Tibial nerve (tissue), 4 donors: ENCODE measurements at places on chromosomes 3 and 15. TPM values are rescaled to one million over a fixed set of nuclear protein-coding genes. Genes with fewer than 3 reads are reported as not detected.

The ZBTB38 gene
- 121 TPM for total RNA-seq

The HYAL1 gene
- total RNA-seq: 26.5 TPM

The PLD1 gene
- total RNA-seq: 55.1 TPM

The LPCAT4 gene
- 14.0 TPM for total RNA-seq

The CILP gene
- 69.5 TPM for total RNA-seq

The KCNH8 gene
- 0.60 TPM for total RNA-seq

The CPLX3 gene
- total RNA-seq: not detected

- no peaks in the 10 kb centered on the region for H3K27me3 ChIP-seq
- no peak overlapping the region for H3K4me3 ChIP-seq
- H3K27ac ChIP-seq: no peak overlapping the region
- no peaks in the 10 kb centered on the region for H3K4me1 ChIP-seq
- DNase-seq: no peak
- H3K36me3 ChIP-seq: no peaks in the 10 kb centered on the region
Observed at GRCh38 chr3:14531856-14532395, 8.2 kb downstream of the GRIP2 start.

DNA sequence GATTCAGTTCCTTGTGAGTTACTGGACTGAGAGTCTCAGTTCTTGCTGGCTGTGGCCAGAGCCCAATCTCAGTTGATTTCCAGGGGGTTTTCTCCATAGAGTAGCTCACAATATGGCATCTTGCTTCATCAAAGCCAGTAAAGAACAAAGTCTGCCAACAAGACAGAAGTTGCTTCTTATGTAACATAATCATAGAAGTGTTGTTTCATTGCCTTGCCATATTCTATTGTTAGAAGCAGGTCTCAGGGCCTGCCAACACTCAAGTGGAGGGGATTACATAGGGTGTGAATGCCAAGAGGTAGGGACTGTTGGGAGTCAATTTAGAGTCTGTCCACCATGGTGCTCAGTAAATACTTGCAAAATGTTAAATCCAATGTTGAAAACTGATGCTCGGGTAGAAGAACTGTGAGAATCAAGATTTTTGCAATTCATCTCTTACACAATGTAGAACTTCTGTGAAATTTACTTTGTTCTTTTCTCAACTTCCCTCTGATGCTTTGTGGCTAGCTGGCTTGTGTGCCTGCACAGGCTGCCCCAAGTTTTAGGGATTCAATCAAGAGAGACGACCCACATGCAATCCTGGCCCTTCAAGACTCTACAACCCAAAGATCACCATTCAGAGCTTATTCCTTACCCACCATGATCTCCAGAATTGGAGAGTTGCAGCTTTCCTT is 13.3 kb upstream of the PXYLP1 start:
- no peaks in the 10 kb centered on the region for H3K27me3 ChIP-seq
- no peak overlapping the region for H3K27ac ChIP-seq
- H3K4me3 ChIP-seq: no peak overlapping the region
- H3K36me3 ChIP-seq: no peaks in the 10 kb centered on the region

- no peaks in the 10 kb centered on the region for H3K36me3 ChIP-seq
- no peak for DNase-seq
- no peaks in the 10 kb centered on the region for H3K27me3 ChIP-seq
- no peak overlapping the region for H3K4me3 ChIP-seq
- H3K27ac ChIP-seq: no peak overlapping the region
Observed at GRCh38 chr3:13132731-13133410, 59.6 kb upstream of the IQSEC1 start.

DNA sequence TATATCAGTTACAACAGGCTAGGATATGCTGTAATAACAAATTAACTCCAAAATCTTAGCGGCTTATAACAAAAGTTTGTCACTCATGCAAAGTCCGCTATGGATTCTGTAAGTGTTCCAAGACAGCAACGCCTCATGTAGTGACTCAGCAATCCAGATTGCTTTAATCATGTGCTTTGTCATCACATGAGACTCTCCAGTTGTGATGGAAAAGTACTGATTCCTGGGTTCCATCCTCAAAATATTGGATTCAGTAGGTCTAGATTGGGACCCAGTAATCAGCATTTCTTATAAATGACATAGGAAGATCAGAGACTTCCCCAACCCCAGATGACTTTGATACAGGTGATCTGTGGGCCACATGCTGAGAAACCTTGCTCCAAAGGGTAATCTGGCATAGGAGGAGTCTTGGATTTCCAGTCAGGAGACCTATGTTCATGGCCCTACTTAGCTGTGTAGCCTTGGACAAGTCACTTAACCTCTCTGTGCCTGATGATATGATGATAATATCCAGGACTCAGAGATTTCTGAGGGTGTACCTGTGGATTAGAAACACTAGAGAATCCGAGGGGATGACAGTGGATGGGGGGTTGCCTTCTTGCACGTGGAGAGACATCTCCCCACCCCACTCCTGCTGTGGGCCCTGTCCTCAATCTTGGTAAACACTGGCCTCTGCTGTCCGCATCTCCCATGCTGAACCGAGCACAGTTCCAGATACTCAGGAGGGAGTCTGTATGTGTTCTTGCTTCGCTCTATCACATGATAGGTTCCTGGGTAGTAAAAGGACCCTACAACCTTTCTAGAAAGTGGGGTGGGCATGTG is 65.5 kb downstream of the CORO2B start:
- H3K4me3 ChIP-seq: no peak overlapping the region
- H3K36me3 ChIP-seq: no peaks in the 10 kb centered on the region
- no peaks in the 10 kb centered on the region for H3K27me3 ChIP-seq
- H3K27ac ChIP-seq: no peak overlapping the region

DNA sequence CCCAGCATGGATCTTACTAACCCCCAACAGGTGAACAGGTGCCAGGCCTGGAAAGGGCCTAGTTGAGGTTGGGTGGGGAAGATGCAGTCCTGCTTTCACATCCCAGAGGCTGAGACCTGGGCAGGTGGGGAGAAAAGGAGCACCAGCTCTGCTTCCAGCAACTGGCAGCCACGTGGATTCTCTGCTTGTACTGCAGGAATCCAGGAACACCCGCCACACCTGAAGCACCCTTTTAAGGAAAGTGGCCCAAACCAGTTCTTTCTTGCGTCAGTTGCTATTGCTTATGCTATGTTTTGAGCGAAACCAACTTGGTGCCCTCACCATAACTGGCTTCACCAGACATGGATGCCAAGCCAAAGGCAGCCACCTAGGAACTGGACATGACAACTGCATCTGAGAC is 28.1 kb upstream of the NEO1 start:
- no peak overlapping the region for H3K4me3 ChIP-seq
- no peaks in the 10 kb centered on the region for H3K4me1 ChIP-seq
- DNase-seq: no peak

- no peaks in the 10 kb centered on the region for H3K4me1 ChIP-seq
- no peak overlapping the region for H3K27ac ChIP-seq
- H3K27me3 ChIP-seq: no peaks in the 10 kb centered on the region
- no peak overlapping the region for H3K4me3 ChIP-seq
- DNase-seq: no peak
- no peaks in the 10 kb centered on the region for H3K36me3 ChIP-seq
Observed at GRCh38 chr3:106398891-106399600, 530.2 kb upstream of the CBLB start.

DNA sequence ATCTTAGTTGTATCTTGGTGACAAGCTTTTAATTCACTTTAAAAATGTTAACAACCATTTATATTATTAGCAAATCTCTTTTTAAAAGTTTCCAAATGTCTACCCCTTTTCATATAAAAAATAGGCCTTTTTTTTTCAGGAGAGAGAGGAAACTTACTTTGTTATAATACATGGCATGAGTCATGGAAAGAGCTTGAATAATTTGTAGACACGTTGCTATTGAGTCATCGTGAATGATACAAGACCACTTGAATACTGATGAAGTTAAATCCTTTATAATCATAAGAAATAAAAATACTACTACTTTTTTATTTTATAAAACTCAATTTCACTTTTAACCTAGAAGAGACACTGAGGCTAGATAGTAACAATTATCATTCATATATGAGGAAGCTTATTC is 70.3 kb upstream of the BBX start:
- no peaks in the 10 kb centered on the region for H3K27me3 ChIP-seq
- DNase-seq: no peak
- H3K27ac ChIP-seq: no peak overlapping the region

DNA sequence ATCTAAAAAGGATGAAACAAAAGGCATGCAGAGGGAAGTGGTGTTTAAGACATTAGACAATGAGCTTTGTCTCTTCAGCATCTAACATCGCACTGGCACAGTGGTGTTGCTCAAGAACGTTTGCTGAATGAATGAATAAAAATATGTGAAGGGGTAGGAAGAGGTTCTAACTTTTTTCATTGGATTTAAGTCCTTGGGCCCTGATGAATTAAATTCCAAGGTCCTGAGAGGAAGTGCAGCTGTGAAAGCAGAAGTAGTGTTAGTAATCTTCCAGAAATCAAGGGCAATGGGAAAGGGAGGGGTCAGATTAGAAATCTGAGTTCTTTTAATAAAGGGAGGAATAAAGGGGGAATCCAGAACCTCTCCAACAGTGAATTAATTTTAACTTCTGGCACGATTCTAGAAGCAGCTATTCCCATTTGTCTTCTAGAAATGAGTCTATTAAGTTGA is 29.6 kb downstream of the TLNRD1 start:
- no peaks in the 10 kb centered on the region for H3K36me3 ChIP-seq
- H3K27ac ChIP-seq: peak overlapping the region; percentile 4
- no peaks in the 10 kb centered on the region for H3K27me3 ChIP-seq
- no peaks in the 10 kb centered on the region for H3K4me1 ChIP-seq
- no peak for DNase-seq

- peak overlapping the region; percentile 98 for H3K27ac ChIP-seq
- peaks cover 82% of the 10 kb centered on the region for H3K4me1 ChIP-seq
Observed at GRCh38 chr15:75203908-75204263, 2.2 kb downstream of the C15orf39 start.

GRCh38 chr3:36416599-36416998 is 36.3 kb downstream of the STAC start:
- no peak for DNase-seq
- H3K27me3 ChIP-seq: no peaks in the 10 kb centered on the region
- H3K36me3 ChIP-seq: no peaks in the 10 kb centered on the region
- H3K27ac ChIP-seq: no peak overlapping the region
- H3K4me3 ChIP-seq: no peak overlapping the region
- no peaks in the 10 kb centered on the region for H3K4me1 ChIP-seq

DNA sequence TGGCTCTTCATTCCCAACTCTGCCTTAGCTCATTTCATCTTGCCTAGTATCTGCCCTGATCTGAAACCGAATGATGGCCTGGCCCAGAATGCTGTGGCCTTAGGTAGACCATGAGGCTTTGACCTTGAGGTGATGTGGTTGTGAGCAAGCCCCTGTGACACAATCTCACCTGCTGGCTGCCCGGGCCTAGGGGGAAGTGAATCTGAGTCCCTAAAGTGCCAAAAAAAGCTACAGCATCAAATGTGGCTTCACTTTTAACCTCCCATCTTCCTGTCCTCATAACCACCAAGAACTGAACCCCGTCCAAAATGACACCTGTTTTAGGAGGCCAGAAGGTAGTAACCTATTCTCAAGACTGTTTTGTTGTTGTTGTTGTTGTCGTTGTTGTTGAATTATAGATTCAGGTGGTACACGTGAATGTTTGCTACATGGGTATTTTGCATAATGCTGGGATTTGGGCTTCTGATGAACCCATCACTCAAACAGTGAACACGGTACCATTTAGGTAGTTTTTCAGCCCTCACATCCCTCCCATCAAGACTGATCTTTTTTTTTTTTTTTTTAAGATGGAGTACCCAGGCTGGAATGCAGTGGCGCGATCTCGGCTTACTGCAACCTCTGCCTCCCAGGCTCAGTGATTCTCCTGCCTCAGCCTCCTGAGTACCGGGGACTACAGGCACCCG is 54.6 kb downstream of the MCCC1 start:
- H3K4me1 ChIP-seq: no peaks in the 10 kb centered on the region
- DNase-seq: no peak
- no peaks in the 10 kb centered on the region for H3K27me3 ChIP-seq
- H3K36me3 ChIP-seq: no peaks in the 10 kb centered on the region

DNA sequence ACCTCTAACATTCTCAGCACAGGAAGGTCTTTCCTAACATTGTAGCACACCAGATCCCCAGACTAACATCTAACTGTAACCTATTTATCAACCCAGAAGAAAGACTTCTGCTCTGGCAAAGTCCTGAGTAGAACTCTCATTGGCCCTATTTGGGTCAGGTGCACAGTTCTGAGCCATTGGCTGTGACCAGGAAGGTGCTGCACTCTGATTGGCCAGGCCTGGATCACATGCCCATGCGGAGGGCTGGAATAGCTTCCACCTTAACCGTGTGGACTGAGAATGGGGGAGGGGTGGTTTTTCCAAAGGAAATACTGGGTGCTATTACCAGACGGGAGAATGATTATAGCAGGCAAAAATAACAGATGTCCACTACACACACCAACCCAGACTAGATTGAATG is 11.5 kb downstream of the FEZF2 start:
- H3K27me3 ChIP-seq: peaks cover 39% of the 10 kb centered on the region
- no peaks in the 10 kb centered on the region for H3K4me1 ChIP-seq
- H3K4me3 ChIP-seq: no peak overlapping the region

DNA sequence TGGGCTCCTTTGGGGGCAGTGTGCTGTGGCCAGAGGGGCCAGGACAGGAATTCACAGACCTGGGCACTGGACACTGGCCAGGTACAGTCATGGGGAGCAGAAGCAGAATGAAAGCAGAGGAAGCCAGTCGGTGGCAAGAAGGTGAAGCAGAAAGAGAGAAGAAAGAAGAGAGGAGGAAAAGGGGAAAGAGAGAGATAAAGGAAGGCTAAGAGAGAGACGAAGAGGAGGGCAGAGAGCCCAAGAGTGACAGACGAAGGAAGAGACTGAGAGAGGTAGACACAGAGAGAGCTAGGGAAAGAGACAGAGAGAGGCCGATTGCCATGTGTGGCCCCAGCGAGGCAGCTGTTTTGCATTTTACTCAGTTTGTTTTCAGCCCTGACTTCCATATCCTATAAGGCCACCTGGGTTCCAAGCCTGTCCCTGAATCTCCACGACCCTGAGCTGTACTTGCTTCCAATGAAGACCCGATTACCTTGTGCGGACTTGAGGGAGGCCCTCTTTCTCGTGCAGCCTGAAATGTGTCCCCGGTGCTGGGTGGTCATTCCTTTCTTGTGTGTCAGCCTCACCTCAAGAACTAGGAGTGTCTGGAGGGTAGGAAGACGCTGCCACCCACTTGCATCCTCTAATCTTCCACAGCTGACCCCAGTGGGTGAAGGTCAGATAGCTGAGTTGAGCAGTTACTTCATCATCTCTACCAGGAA is 73.9 kb downstream of the LSM3 start:
- no peak for DNase-seq
- no peaks in the 10 kb centered on the region for H3K36me3 ChIP-seq
- no peaks in the 10 kb centered on the region for H3K27me3 ChIP-seq
- H3K4me1 ChIP-seq: peaks cover 22% of the 10 kb centered on the region

GRCh38 chr3:152574461-152575079 is 260.4 kb upstream of the P2RY1 start:
- H3K27ac ChIP-seq: no peak overlapping the region
- H3K36me3 ChIP-seq: no peaks in the 10 kb centered on the region
- H3K4me1 ChIP-seq: no peaks in the 10 kb centered on the region
- DNase-seq: peak; percentile 74
- H3K4me3 ChIP-seq: no peak overlapping the region

DNA sequence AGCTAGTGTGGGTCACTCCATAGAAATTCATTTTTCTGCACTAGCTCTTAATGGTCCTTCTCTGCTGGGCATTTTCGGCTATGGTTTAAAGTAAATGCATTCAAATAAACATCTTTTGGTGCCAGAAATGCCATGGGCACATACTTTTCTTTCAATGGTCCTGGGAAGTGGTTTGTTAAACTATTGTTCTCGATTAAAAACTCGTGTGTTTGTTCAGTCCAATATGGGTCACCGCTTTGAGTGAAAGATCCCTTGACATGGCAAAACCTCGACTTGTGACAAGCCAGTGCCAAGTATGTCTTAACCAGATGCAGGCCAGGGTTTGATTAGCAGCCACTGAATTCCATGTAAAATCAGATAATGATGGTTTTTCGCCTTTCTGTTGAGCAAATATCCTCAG is 331.9 kb upstream of the WNT5A start:
- H3K27ac ChIP-seq: no peak overlapping the region
- DNase-seq: no peak
